SK-N-SH treated with all-trans-retinoic acid at 6 μM for 48 hours (cell line): ENCODE measurements at places on chromosomes 5 and 9.

- ATAC-seq: no peak
Measured at GRCh38 chr5:1063661-1064382, 48.0 kb downstream of the SLC12A7 start.

- ATAC-seq: peak; percentile 51; the same call in 1 of the 3 replicates
Measured at GRCh38 chr9:22037954-22038690, 29.0 kb upstream of the CDKN2B start.

- no peak for ATAC-seq
Measured at GRCh38 chr5:55319491-55319890, 11.7 kb downstream of the MTREX start.

DNA sequence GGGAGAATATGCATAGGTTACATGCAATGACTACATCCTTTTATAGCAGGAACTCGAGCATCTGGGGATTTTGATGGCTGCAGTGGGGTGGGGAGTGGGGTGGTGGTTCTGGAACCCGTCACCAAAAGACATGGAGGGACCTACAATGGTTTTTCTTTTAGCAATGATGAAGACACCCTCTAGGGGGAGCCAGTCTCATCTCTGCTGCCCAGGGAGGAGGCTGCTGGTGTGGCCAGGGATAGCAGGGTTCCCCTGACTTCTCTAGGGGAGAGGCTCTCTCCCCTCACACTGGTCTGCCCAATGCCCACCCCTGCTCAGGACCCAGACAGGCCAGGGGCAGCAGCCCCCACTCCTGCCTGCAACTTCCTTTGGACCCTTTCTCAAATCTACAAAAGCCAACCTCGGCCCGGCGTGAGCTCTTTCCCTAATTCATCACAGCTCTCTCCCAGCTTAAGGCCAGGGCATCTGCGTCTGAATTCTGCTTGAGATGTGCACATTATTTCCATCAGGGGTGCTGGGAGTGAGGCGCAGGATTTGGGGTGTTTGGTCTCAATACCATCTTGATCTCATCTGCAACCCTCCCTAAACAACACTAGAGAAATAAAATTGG lies 73.6 kb upstream of the RETREG1 start:
- ATAC-seq: peak; percentile 98

DNA sequence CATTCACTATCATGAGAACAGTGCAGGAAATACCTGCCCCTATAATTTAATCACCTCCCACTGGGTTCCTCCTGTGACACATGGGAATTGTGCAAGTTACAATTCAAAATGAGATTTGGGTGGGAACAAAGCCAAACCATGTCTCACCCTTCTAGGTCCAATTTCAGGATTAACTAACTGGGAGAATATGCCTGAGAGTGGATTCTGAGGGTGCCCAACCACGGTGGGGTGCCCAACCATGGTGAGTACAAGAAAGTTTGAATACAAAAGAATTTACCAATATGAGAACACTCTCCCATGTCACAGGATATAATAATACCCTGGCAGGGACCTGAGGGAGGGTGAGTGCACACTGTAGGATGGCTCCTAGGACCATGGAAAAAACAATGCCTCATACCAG lies 17.2 kb upstream of the GDA start:
- ATAC-seq: no peak

- ATAC-seq: no peak
Measured at GRCh38 chr9:138075961-138076649, 198.5 kb downstream of the CACNA1B start.

DNA sequence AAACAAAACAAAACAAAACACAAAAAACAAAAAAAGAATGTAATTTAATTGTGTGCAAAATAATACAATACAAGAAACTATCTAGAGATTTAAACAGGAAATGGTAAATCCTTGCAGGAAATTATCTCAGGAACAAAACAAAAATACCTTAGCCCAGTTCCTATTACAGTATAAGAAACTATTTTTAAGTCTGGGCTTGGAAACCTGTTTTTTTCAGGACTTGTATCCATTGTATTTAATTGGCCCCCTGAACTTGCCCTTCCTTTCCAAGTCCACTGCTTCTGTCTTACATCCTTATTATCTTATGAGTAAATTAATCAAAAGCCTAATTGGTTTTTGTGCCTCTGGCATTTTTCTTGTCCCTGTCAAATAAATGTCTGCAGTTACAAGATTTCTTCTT lies 48.5 kb downstream of the ST8SIA4 start:
- ATAC-seq: no peak

GRCh38 chr9:33435821-33436277 lies 11.5 kb downstream of the AQP3 start:
- no peak for ATAC-seq

DNA sequence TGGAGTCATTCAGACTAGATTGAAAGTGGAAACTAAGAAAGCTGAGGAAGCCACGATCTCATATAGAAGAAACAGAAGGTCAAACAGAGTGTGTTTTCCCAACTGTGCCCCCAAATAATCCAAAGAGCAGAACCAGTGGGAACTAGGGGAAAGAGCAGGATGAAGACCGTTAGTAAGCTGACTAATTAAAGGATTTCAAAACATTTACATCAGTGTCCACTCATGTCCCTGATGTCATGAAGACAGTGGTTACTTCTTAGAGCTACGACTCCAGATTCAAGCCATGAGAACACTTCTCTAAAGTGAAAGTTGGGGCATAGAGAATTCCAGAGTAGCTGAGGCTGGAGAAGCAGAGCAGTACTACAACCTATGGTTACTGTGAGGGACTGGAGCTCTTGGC lies 119.6 kb upstream of the SLC12A2 start:
- ATAC-seq: no peak

DNA sequence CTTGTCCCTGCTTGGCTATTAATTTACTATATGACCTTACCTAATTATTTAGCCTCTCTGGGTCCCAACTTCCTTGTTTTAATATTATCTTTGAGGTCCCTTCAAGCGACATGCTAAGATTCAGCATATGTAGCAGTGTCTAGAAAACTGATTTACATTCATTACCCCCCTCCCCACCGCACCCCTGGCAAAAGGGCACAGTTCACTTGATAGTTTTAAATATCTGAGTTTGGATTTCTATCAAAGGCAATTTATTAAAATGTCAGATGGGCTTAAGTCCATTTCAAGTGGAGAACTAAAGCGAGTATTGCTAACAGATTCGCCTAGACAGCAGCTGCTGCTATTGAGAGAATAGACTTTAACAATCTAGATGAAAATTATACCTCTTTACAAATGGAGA lies 3.9 kb downstream of the CEMIP2 start:
- no peak for ATAC-seq

- no peak for ATAC-seq
Measured at GRCh38 chr9:94584555-94584954, 9.1 kb downstream of the FBP2 start.

GRCh38 chr5:58188262-58188651 lies 271.6 kb downstream of the PLK2 start:
- ATAC-seq: peak; percentile 88

DNA sequence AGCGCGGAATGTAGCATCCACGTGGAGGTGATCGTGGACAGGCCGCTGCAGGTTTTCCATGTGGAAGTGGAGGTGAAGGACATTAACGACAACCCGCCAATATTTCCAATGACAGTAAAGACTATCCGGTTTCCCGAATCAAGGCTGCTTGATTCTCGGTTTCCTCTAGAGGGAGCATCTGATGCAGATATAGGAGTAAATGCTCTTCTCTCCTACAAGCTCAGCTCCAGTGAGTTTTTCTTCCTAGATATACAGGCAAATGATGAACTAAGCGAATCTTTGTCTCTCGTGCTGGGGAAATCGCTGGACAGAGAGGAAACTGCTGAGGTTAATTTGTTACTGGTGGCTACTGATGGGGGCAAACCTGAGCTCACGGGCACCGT lies 598 bp downstream of the PCDHA2 start:
- ATAC-seq: no peak

GRCh38 chr9:34688329-34689115 lies 2.6 kb downstream of the CCL19 start:
- ATAC-seq: no peak

GRCh38 chr5:158873104-158873503 lies 226.6 kb downstream of the EBF1 start:
- no peak for ATAC-seq

- ATAC-seq: no peak
Measured at GRCh38 chr9:134215699-134216448, 51.5 kb upstream of the RNU6ATAC start.

DNA sequence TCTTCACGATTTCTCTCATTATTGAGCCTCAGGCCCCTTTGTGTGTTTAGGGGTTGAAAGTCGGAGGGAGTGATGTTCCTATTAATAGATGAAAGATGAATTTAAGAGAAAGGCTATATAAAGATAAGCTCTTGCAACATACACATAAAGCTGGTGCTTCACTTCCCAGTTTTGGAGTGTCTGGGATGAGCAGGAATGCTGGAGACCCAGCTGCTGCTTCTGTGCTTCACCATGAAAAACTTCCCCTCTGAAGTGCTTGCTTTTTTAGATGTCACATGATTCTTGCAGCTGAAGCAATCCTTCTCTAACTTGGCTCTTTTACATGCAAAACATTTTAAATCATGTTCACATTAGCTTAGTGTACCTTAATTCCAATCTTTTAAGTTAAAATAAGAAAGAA lies 19.7 kb upstream of the SNCAIP start:
- ATAC-seq: no peak

DNA sequence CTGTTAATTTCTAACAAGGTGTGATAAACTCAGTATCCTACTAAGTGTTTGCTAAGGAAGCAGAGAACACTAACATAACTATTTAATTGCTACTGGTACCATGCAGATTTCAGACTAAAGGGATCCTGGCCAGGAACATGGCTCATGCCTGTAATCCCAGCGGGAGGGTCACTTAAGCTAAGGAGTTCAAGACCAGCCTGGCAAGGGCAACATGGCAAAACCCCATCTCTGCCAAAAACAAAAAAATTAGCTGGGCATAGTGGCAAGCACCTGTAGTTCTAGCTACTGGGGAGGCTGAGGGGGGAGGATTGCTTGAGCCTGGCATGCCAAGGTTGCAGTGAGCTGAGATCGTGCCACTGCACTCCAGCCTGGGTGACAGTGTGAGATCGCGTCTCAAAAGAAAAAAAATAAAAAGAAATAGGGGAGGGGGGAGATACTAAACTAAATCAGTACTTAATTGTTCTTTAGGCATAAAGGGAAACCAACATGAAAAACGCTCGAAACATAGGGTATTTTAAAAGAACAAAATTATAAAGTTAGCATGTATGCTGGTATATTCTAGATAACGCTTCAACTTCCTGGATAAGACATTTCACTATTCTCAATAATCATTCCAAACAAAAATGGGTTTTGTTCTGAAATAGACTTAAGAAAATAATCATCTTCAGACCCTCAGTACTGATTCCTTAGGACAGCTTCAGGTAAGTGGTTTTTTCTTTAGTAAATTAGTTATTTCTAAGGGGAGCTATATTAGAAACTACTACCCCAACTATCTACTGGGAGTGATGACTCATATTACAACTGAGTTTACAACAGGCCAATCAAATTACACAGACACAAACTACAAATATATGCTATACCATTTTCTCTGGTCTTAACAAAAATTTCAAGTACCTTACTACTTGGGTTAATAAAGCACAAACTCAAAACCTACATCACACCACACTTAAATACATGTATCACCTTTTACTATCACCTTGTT lies 3.5 kb downstream of the PANK3 start:
- ATAC-seq: no peak

GRCh38 chr5:32165597-32165996 lies 8.5 kb downstream of the GOLPH3 start:
- no peak for ATAC-seq

DNA sequence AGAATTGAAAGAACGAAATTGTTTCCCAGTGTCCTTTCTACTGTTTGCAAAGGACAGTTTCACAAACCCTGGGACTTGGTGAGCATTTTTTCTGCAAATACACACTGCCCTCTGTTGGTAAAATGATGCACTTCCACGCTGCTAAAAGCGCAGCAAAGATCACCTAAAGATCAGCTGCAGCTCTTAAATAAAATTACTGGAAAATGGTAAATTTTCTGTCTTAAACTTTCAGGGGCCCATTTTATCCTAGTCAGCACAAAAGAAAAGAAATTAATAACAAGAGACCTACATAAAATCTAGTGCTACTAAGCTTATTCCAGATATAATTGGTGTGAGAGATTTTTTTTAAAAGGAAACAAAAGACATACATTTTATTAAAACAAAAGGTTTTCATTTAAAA lies 566.0 kb downstream of the CAAP1 start:
- ATAC-seq: peak; percentile 96

DNA sequence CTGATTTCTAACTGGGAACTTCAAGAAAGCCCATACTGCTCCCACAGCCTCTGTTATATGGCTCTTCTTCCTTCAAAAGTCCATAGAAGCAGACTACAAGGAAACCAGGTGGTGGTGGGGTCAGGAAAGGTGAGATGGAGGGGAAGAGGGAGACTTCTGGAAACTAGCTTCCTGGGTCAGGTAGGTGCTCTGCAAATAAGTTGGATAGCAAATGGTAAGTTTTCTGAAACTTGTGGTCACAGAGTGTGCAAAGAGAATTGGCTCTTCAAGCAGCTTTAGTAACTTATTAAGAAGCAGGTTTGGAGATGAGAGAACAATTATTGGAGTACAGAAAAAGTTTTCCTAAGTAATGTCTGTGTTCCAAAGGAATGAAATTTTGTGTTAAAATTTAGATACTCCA lies 316.9 kb downstream of the ADGRV1 start:
- ATAC-seq: no peak

DNA sequence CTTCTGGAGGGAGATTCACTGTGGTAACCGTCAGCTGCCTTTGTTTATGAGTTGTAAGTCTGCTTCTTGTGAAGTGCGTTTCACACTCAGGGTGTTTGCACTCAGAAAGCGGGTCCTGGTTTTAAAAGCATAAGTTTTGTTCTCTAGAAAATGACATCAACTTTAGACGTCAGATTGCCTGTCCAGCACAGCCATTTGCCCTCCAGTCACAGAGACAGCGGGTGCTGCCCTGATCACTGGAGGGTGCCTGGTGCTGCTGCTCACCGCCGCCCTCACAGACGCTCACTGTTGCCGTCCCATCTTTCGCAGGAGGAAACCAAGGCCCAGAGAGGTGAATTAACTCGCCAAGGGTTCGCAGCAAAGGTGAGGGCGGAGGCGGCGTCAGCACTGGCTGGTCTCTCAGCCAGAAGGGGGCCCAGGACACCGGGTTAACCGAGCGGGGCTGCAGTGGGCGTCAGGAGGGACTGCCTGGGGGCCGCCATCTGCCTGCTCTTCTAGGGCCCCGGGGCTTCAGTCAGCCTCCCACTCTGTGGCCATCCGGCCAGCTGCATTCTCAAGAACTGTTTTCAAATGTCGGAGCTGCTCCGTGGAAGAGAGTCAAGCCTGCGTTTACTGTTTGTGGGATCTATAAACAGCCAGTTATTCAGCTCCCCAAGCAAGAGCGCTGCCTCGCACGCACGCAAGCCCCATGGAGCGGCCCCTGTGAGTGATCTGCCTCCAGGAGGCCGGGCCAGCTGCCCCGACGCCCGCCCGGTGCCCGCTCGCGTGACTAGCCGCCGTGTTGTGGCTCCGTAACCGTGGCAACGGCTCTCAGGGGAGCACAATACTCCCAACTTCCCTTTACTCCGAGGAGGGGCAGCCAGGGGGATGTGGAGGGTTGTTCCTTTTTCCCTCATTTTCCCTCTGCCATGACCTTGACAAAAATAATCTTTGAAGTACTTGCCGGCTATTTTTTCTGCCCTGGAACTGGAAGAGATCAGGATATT lies 43.4 kb upstream of the EXOC3 start:
- ATAC-seq: no peak
